ENCODE measurements at places on chromosomes 13 and 19. TPM values are rescaled to one million over a fixed set of nuclear protein-coding genes. Genes with fewer than 3 reads are reported as not detected.

Gene ANKRD10
- total RNA-seq = 195 TPM

Gene POLD1
- total RNA-seq = 12.8 TPM

Gene ZNF429
- 20.0 TPM for total RNA-seq

Gene ZNF296
- 1.8 TPM for total RNA-seq

Gene VSTM2B
- not detected for total RNA-seq

GRCh38 chr19:5718037-5718578 is 1.8 kb downstream of the LONP1 start:
- no peak for DNase-seq

GRCh38 chr19:31633014-31633413 is 283.8 kb upstream of the TSHZ3 start:
- DNase-seq = no peak

DNA sequence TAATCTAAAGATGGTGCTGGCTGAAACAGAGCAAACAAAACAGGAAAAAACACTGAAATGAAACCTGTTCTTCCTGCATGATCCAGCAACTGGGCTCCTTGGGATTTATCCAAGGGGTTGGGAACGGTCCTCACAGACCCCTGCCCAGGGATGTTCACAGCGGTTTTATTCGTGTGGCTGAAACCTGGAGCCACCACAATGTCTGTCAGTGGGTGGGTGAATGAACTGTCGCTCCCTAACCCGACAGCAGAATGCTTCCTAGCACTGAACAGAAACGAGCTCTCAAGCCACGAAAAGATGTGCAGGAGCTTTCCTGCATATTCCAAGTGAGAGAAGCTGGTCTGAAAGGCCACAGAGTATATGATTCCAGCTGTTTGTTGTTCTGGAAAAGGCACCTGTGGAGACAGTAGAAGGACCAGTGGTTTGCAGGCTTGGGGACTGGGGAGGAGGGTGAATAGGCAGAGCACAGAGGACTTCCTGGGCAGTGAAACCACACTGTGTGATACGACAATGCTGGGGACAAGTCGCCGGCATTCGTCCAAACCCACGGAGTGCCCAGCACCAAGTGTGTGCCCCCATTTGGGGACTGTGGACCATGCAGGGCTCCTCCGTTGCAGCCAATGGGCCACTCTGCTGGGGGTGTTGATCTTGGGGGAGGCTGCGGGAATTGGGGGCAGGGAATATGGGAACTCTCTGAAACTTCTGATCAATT is 73.9 kb downstream of the TEX29 start:
- no peak for DNase-seq

GRCh38 chr19:35899547-35900214 is 659 bp downstream of the NFKBID start:
- no peak for DNase-seq

DNA sequence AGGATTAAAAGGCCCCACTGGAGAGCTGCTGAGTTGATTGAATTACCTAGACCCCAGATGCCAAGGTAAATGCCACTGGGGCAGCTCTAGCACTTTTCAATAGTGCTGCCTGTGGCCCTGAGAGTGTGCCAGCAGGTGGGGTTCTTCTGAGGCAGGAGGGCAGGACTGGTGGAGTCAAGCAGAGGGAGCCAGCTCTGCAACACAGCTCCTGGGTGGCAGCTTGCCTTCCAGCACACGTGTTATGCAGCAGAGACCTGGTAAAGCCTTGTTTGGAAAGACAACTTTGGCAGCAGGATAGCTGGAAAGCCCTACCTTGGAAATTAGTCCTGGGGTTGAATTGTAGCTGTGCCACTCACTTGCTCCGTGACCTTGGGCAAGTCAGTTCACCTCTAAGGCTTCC is 306.6 kb downstream of the ATP8A2 start:
- DNase-seq = no peak

GRCh38 chr13:113895436-113895835 is 31.6 kb upstream of the GAS6 start:
- DNase-seq = no peak

DNA sequence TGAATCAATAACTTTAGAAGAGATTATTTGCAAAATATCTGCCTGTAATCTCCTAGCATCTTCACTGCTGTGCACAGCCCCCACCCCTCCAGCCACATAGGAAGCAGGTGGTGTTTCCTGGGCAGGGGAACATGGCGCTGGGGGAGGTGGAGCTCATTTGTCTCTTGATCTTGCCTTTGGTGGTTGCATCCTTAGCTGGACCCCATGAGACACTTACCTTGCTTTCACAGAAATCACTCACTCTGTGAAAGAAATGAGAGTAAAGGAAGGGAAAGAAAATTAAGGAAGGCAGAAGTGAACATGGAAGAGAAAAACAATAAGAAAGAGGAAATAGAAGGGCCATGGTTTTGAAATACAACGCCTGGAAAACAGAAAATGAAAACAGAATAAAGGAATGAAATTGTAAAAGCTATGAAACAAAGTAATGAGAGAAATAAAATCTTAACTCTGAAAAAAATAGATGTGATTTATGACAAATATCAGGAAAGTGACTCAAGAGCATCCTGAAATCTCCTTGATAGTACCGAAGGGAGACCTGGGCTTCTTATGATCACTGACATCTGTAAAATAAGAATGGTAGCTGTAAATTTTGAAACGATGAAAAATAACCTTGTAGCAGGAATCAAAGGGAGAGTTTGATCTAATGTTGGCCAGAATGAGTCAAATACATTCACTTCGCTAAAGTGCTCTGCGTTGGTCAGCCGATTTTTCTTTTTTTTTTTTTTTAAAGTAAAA is 17.2 kb upstream of the RNASEH2B start:
- DNase-seq = no peak
